ENCODE measurements at places on chromosomes 7 and 10.

- DNase-seq, result no peak
Observed at GRCh38 chr10:59093461-59093860, 83.0 kb upstream of the PHYHIPL start.

DNA sequence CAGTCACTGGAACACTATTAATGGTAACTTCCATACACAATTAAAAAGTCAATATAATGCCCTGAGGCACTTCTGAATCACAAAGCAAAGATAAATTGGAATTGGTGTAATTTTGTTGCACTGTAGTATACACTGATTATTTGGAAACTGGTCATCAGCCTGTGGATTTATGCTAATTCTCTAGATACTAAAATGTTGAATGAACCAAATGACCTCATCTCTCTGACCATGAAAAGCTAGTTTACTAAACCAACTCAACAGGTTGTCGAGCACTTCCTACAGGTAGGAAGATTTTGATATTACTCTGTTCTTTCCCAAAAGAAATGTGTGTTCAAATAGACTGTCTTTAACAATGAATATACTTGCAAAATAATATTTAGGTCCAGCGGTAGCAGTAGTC lies 5.3 kb downstream of the NRP1 start:
- DNase-seq, result no peak

GRCh38 chr10:35495521-35496119 lies 109.5 kb upstream of the GJD4 start:
- DNase-seq, result peak; percentile 80

DNA sequence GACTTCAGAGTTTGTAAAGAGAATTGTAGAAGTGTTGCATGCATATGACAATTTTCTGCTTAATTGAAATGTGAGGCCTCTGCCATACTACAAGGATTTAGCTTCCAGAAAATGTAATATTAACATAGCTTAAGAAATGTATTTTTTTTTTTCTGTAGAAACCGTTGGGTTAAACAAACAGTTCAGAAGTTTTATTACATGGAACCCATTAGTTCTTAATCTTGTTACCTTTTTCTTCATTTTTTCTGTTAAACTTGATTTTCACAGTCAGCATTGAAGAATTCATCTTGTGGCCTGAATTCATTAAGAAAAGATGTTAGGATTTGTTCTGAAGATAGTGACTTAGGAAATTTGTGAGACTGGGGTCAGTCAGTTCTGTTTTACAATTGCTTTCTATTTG lies 4.9 kb downstream of the PTEN start:
- no peak for DNase-seq

- no peak for DNase-seq
Observed at GRCh38 chr10:129615381-129615780, 148.3 kb downstream of the MGMT start.

DNA sequence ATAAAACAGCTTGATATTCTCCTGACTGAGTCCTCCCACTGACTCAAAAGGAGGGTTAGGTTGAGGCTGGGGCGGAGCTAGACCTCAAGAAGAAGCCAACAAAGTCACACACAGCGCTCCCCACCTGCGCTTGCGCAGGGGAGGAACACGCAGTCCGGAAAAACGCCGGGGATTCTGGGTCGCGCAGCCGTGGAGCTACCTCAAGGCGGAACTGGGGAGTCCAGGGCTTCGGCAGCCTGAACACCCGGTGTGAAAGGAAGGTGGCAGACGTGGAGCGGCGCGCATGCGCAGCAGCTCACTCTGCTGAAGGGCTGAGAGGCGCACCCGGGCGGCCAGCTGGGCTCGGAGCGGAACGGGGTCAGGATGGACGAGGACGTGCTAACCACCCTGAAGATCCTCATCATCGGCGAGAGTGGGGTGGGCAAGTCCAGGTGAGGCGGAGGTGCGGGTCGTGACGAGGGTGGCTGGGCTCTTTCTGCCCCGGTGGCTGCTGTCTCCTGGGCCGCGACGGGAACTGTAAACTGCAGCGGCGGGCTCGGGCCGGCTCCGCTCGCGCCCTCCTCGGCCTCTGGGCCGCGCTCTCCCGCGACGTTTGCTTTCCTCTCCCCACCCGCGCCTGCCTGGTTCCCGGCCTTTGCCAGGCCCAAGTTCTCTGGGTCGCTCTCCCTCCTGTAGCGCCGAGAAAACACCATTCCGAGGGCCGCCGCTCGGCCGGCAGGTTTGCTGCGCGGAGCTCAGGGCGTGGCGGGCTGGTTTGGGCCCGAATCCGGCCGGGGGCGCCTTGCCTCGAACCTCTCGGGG lies at the start of gene RAB18:
TSS of gene RAB18 (plus strand) at position 298 of the 801 bp plus-strand sequence. CDS start at position 364, 66 bp downstream.
- peak; percentile 97 for DNase-seq

GRCh38 chr7:96614154-96614867 lies 95.3 kb downstream of the SEM1 start:
- no peak for DNase-seq

- DNase-seq, result no peak
Observed at GRCh38 chr7:16419126-16419525, 2.2 kb downstream of the CRPPA start.

- DNase-seq, result no peak
Observed at GRCh38 chr10:63314020-63314419, 151.8 kb downstream of the JMJD1C start.

- no peak for DNase-seq
Observed at GRCh38 chr10:63143987-63144386, 10.9 kb downstream of the NRBF2 start.

DNA sequence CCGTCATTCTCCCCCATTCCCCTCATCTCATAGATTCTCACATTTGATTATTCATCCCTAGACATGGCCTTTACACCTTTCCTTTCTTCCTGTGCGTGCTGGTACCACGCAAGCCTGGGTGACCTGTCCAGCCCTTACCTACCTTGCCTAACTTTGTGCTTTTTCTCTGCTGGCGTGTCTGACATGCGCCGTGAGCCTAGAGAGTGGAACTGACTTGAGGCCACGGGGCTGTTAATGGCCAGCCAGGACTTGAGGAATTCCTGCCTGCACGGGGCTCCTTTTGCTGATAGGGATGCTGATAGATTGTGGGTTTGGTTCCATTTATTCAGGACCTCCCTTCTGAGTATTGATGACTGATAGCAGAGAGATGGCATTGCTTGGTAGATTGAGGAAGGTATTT lies 134.2 kb downstream of the DOCK1 start:
- DNase-seq, result no peak

Measured in breast epithelium (tissue), 4 donors.